ENCODE measurements at places on chromosomes 5 and 9.

GRCh38 chr9:82894961-82895821 lies 167.8 kb downstream of the RASEF start:
- no peak for DNase-seq

- DNase-seq, result peak; percentile 73
These were observed 188.8 kb downstream of the CSNK1G3 start for GRCh38 chr5:123700624-123701287.

- DNase-seq, result no peak
These were observed 1215.0 kb upstream of the CDH9 start for GRCh38 chr5:28253431-28253830.

DNA sequence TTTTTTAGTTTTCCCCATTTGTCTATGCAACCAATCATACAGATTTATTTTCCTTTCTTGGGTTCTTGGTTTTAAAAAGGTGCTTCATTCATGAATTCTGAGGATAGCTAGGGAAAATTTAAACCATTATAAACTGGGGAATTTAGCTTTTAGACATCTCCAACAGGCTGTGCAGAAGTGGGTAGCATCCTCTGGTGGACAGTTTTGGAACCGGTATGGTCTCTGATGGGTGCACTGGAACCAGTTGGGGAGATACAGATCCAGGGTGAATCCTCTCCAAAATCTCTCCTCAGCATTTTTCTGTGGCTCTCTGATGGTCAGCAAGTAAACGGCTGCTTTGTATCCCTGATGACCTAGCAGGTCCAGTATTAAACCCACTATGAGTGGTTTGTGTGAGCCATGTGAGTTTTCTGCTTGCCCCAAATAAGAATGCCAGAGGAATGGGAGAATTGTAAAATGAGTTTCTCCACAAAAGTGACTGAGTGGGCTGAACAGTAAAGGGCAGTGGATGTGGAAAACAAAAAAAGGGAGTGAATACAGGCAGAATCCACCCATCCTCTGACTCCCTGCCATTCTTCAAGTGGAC lies 9.1 kb upstream of the DNAJC25 start:
- peak; percentile 68 for DNase-seq

GRCh38 chr9:130421802-130422276 lies 22.9 kb upstream of the ASS1 start:
- no peak for DNase-seq

- DNase-seq, result peak; percentile 13
These were observed 56.8 kb downstream of the HMGCS1 start for GRCh38 chr5:43256261-43256966.

GRCh38 chr9:135344523-135344901 lies 135.1 kb upstream of the PPP1R26 start:
- DNase-seq, result no peak

GRCh38 chr5:149773291-149774095 lies 43.4 kb downstream of the PPARGC1B start:
- peak; percentile 59 for DNase-seq

- no peak for DNase-seq
These were observed 141.6 kb upstream of the IL12B start for GRCh38 chr5:159471904-159472303.

DNA sequence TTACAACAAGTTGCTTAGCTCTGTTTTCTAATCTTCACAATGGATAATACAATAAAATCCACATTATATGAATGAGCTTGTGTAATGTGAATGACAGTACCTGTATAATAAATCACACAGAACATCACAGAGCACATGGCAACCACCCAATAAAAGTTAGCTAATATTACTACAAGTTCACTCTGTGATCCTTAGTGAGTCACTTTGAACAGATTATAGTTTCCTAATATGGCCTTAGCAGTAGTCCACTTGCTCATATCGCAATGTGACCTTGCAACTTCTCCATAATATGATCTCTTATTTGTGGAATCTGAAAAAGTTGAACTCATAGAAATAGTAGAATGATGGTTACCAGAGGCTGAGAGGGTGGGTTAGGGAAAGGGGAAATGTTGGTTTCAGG lies 361.3 kb downstream of the PTPRD start:
- no peak for DNase-seq

- no peak for DNase-seq
These were observed 293.2 kb upstream of the WWC1 start for GRCh38 chr5:167998148-167998767.

- DNase-seq, result no peak
These were observed 70.8 kb downstream of the IL6ST start for GRCh38 chr5:55923865-55924500.

GRCh38 chr5:81948349-81948748 lies 23.5 kb upstream of the ATG10 start:
- DNase-seq, result no peak

GRCh38 chr9:116096046-116096445 lies 57.5 kb upstream of the PAPPA start:
- DNase-seq, result no peak

DNA sequence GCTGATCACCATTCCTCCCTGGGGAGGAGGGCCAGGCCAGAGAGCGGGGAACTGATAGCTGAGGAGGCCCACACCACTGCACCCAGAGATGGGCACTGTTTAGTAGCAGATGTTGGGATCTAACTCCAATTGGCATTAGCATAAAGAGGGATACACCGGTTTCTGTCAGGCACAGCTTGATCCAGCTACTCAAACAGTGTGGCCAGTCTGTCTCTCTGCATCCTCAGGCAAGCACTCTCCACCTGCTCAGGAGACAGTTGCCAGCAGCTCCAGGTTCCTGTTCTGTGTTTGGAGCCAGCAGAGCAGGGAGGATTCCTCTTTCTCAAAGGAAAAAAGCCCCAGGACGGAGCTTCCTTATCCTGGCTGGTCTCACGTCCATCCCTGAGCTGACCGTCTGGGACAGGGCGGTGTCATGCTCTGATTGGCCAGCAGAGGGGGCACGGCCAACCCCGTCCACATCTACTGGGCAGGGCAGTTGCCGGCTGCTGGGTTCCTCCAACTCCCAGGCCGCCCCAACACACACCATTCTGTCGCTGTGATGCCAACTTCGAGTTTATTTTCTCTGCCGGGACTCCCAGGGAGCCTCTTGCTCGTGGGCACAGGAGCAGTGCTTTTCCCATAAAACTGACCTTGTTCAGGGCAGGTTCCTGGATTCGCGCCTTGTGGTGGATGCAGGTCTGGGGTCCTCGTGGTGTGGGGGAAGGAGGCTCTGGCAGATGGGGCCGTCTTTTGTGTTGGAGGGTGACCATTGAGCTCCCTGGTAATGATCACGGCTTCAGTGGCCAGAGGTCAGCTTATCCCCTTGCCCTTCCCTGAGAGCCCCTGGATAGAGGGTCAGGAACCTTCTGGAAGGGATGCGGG lies 47.9 kb downstream of the COL5A1 start:
- DNase-seq, result peak; percentile 72

GRCh38 chr5:131355971-131356528 lies 92.2 kb downstream of the CDC42SE2 start:
- DNase-seq, result no peak

GRCh38 chr9:107090218-107090617 lies 192.9 kb upstream of the RAD23B start:
- DNase-seq, result no peak

DNA sequence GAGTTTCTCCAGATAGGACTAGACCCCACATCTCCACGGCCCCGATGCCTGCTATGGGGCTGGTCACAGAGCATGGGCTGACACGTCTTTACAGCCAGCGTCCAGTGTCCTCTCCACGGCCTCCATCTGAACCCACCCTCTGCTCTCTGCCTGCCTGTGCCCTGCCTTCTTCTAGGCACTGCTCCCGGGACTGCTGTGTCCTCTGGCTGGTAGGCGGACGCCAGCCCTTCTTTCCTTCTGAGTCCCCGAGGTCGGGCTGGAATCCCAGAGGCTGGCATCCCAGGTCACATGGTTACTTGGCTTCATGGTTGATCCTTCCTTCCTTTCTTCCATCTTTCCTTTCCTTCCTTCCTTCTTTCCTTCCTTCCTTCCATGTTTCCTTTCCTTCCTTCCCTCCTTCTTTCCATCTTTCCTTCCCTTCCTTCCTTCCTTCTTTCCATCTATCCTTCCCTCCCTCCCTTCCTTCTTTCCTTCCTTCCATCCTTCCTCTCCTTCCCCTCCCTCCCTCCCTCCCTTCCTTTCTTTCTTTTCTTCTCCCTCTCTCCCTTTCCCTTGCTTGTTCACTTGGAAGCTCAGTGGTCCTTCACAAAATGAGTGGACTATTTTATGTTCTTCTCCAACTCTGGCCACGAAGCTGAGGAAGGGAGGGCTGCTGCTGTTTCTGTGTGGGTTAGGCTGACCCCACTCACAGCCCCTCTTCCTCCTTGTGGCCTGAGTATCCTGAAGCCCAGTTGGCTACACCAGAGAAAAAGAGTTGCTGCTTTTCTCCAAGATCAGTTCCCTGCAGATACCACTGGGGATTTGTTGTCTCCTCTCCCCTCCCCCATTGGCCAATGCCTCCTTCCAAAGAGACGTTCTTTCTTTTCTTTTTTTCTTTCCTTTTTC lies 66.8 kb upstream of the NEURL1B start:
- DNase-seq, result no peak

GRCh38 chr9:69785757-69786156 lies 25.9 kb upstream of the PTAR1 start:
- peak; percentile 39 for DNase-seq

DNA sequence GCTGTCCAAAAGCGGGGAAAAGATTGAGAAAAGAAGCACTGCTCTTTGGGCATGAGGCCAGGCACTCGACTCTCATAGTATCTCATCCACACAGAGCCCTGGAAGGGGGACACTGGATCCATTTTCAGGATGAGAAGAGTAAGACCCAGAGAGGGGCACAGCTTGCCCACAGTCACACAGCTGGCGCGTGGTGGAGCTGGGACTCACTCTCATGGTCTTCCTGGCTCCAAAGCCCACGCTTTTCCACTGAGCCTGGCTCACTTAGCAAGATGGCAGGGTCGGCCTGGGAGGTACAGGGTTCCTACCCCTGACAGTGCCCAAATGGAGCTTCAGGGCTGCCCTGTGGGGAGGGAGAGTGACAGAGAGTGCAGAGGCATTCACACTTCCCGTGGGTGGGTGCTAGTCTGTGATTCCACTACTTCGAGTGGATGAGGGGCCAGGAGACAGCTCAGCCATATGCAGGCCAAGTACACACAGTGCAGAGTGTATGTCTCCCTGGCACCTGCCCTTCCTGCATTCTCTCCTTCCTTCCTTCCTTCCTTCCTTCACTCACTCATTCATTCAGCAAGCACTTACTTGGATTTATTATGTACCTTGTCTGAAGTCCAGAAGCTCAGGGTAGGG lies 18.3 kb upstream of the IGFBPL1 start:
- no peak for DNase-seq

DNA sequence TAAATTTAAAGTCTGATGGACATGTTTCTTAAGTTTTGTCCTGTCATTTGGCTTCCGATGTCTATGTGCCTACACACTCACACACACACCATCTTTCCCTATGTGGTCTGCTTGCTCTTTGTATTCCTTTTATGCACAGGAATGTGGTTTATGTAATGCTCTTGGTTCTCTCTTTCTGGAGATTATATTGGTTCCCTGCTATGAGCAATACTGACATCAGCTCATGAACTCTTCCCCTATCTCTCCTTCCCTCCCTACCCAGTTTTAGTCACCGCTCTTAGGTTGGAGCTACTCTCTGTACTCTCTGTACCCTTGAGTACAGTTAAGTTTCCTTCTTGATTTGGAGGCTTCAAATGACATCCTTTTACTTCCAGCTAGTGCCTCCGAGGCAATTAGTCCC lies 77.9 kb upstream of the MVB12B start:
- no peak for DNase-seq

DNA sequence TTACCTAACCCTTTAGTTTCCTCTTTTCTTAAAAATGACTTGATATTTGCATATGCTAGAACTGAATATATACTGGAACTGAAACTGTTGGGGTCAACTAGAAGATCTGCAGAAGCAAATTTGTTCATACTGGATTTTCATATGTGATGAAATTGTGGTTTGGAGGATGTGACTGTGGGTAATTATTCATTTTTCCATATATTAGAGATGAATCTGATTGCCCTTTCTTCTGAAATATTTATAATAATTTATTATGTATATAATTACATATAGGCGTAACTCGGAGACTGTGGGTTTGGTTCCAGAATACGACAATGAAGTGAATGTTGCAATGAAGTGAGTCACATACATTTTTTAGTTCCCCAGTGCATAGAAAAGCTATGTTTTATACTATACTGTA lies 149.1 kb downstream of the ATP10B start:
- no peak for DNase-seq

- no peak for DNase-seq
These were observed 160.6 kb downstream of the PJA2 start for GRCh38 chr5:109249126-109249525.

GRCh38 chr5:133251296-133252132 lies 199.7 kb downstream of the HSPA4 start:
- DNase-seq, result peak; percentile 67
